ENCODE measurements at places on chromosomes 7 and 10.

DNA sequence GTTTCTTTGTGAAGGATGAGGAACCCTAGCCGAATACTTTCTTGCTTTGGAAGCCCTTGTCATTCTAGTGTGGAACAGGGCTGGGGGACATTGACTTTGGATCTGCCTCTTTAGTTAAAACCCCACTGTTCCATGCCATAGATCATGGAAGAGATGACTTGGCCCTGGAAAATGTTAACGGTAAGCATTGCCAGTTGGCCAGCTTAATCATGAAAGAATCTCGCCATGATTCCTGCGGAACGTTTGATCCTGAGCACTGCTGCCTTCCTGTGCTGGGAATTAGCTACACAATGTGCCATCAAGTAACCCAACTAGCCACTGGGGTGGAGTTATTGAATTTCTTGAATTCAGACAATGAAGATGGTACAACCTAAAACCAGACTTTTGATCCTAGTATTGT, 177.6 kb upstream of the FZD8 start:
- no peak for DNase-seq

- no peak for DNase-seq
These were observed 152.5 kb upstream of the TNS3 start for GRCh38 chr7:47734287-47734948.

GRCh38 chr10:119001717-119002500, 27.6 kb upstream of the NANOS1 start:
- no peak for DNase-seq

DNA sequence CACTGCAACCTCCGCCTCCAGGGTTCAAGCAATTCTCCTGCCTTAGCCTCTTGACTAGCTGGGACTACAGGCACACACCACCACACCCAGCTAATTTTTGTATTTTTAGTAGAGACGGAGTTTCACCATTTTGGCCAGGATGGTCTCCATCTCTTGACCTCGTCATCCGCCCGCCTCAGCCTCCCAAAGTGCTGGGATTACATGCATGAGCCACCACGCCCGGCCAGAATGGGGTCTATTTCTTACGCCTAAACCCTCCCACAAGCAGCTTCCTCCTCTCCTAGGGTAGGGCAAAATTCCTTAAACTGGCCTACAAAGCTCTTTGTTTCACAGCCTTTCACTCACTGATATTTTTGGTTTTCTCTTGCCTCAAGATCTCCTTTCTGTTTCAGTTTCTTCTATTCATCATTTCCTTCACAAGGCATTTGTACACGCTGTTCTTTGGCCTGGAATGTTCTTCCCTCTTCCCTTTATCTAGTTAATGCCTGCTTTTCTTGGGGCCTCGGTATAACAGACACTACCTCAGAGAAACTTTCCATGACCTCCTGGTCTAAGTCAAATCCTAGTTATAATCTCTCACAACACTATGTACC, 6.7 kb downstream of the CPEB3 start:
- DNase-seq = no peak

DNA sequence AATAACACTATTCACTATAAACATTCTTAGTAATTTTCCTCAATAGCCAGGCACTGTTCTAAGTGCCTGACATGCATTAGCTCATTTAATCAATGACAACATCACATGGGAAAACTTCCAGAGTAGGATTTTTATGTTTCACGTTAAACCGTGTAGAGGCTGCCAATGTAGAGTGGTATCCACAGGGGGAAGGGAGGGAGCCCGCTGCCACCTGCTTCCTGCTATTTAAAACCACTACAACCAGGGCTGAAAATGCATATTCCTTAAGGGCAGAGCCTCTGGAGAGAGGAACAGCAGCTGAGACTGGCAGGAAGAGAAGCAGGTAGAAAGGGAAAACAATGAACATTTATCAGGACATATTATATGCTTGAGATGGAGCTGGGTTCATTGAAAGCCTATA, 684.3 kb upstream of the AUTS2 start:
- DNase-seq = no peak

GRCh38 chr7:23404546-23405239, 65.6 kb downstream of the IGF2BP3 start:
- no peak for DNase-seq

- DNase-seq = no peak
These were observed 39.6 kb downstream of the GLI3 start for GRCh38 chr7:42197451-42197850.

- no peak for DNase-seq
These were observed 146.4 kb downstream of the MGMT start for GRCh38 chr10:129613377-129613980.

GRCh38 chr10:126481181-126481580, 92.9 kb upstream of the ADAM12 start:
- DNase-seq = no peak

GRCh38 chr7:93036807-93037206, 81.0 kb downstream of the SAMD9 start:
- DNase-seq = no peak

DNA sequence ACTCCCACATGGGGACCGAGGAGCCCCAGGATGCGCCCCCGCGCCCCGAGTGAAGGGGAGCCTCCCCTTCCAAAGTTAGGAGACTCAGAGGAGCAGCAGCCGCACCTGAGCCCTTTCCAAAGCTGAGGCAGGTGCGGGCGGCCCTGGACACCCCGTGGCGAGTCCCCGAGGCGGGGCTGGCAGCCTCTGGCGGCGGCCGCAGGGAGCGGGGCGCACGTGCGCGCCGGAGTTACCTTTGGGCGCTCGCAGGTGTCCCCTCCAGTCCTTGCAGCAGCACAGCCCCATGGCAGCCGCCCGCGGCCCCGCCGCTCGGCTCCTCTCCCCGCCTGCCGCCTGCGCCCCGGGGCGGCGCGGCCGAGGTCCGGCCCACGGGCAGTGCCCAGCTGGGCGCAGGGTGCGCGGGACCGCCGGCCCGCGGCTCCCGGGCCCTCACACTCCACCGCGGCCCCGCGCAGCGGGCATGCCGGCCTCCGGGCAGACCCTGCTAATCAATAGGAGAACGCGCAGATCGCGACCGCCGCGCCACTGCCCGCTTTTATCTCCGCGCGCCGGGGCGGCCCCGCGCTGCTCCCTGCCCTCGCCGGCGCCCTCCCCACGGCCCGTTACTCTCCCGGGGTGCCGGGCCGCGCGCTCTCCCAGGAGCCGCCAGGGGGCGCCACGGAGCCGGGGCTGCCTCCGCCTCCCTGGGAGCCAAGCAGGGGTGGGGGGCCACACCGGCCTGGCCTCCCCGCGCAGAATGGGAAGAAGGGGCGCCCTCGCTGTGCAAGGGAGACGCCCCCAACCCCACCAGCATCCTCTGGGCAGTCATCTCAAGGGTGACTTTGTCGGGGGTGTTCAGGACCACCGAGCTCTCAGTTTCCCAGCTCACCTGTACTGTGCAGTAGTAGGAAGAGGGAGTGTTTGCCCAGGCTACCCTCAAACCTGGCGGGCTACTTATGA, 80.8 kb downstream of the ARHGAP22 start:
- DNase-seq = no peak

Measured in stimulated activated CD8-positive, alpha-beta memory T cell treated with anti-CD3 and anti-CD28 coated beads, Interleukin-4, amount 100 ng/mL, for 1 hour (primary cell).